H4 (cell line): ENCODE measurements at places on chromosomes 6 and 20. TPM values are rescaled to one million over a fixed set of nuclear protein-coding genes. Genes with fewer than 3 reads are reported as not detected.
A peak's percentile ranks its signal among the peaks of the same experiment; 100 is the strongest.

The MED23 gene
- total RNA-seq: 8.0 and 13.6 TPM in 2 replicates

GRCh38 chr6:106084106-106084988 lies 1.8 kb upstream of the PRDM1 start:
- DNase-seq: peak; percentile 78

DNA sequence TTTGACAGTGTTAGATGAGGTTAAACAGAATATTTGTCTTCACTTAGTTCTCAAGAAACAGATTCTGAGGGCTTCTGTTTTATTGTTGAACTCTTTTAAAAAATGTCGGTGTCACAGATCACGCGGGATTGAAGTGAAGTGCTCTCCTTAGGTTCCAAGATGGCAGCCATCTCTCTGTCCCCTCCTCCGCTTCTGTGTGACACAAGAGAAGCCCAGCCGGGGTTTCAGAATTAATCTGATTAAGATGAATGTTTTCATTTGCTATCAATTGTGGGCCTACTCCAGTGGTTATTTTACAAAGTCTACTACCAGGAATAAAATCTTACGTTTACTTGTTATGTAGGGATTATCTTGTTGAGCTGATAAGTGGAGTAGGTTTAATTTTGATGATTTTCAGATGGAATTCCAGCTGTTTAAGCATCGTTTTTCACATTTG lies 10.9 kb downstream of the HIVEP1 start:
- DNase-seq: no peak

The LY86 gene
- not detected in 2 replicates for total RNA-seq

The GGTLC1 gene
- not detected in 2 replicates for total RNA-seq

The SLC17A1 gene
- total RNA-seq: not detected in 2 replicates

- DNase-seq: no peak
Observed at GRCh38 chr6:101116337-101116736, 235.2 kb upstream of the ASCC3 start.

The SLC44A4 gene
- not detected in 2 replicates for total RNA-seq

DNA sequence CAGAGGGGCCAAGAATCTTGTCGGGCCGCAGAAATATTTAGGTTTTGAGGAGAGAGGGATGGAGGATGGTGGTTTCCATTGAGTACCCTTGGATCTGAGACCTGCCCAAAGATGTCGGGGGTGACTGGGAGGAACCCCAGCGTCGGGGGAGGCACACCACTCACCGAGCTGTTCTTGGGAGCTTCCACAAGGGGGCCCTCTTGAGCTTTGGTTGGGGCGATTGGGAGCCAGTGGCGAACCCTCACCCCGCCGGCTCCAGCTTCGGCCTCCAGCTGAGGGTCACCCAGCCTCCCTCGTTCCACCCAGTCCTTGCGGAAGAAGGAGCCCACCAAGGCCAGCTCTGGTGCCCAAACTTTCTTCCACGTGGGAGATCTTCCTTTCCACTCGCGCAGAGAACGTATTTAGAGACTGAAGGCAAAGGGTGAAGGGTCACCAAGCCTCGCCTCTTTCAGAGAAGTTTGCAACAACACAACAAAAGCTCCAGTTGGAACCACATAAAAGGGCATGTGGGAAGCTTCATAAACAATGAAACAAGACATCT lies 33.6 kb downstream of the APCDD1L start:
- DNase-seq: no peak

- DNase-seq: no peak
Observed at GRCh38 chr20:44866703-44867335, 18.7 kb upstream of the YWHAB start.

GRCh38 chr20:18527836-18528235 lies 20.1 kb downstream of the SEC23B start:
- DNase-seq: no peak

- peak; percentile 30 for DNase-seq
Observed at GRCh38 chr20:10611357-10611756, 62.4 kb downstream of the JAG1 start.

The SLC22A2 gene
- not detected in 2 replicates for total RNA-seq

DNA sequence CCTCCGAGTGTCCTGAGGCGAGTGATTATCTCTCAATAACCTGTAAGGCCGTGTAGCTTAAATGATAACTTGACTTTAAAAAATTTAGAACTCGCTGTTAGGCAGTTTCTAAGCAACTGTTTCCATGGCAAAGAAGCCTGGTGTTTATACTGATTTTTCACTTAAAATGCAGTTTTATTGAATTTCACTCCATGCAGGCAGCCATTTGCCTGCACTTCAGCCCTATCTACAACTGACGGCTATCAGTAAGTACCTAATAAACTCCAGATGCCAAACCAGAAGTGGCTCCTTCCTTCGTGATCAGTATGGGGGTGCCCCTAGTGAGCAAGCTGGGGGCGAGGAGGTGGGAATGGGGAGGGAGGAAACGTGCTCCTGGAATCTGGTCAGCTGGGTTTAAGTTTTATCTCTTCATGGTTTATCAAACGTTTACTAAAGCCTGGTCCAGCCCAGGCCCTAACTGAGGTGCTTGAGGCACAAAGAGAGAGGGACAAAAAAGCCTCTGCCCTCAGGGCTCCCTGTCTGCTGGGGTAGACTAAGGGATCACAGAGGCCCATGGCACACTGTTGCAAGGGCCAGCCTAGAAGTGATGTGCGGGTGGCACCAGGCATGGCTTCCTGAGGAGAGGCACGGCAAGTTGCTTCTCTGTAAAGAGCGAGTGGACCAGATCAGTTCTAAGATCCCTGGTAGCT lies 45.5 kb downstream of the TTI1 start:
- DNase-seq: no peak
